Tibial artery (tissue), 4 donors: ENCODE measurements at places on chromosomes 7 and 10.

- DNase-seq: no peak
These were observed 11.6 kb downstream of the OGDHL start for GRCh38 chr10:49750546-49750945.

GRCh38 chr10:77555591-77556212 lies 81.9 kb downstream of the KCNMA1 start:
- no peak for DNase-seq

- no peak for DNase-seq
These were observed 30.8 kb upstream of the SCIN start for GRCh38 chr7:12539681-12540080.

- no peak for DNase-seq
These were observed 1.5 kb upstream of the KCTD7 start for GRCh38 chr7:66627151-66627681.

GRCh38 chr10:35813219-35813618 lies 171.1 kb upstream of the FZD8 start:
- DNase-seq: no peak

DNA sequence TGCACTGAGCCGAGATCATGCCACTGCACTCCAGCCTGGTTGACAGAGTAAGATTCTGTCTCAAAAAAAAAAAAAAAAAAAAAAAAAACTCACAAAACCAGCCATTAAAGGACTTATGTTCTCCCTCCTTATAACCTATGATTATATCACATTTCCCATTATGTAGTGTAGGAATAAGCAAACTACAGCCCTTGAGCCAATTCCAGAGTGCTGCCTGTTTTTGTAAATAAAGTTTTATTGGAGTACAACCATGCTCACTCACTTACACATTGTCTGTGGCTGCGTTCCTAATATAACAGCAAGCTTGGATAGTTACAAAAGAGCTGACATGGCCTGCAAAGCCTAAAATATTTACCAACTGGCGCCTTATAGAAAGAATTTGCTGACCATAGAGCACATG lies 72.7 kb upstream of the ARID5B start:
- no peak for DNase-seq

DNA sequence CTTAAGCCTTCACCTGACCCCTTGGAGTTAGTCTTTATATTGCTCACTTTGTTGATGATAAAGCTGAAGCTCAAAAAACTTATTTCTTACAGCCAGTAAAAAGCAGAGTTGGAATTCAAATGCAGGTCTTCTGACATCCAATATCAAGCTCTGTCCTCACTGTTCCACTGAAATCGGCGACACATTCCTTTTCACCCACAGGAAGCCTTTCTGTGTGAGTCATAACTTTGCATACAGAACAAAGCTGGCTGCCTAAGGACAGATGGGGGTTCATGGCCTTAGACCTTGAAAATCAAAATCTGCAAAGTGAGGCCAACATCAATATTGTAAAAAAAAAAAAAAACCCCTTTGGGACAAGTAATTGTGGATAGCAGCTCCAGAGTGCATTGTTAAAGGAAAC lies 21.8 kb upstream of the AKR1B1 start:
- no peak for DNase-seq

- no peak for DNase-seq
These were observed 225.5 kb upstream of the GNAI1 start for GRCh38 chr7:79909176-79909575.

DNA sequence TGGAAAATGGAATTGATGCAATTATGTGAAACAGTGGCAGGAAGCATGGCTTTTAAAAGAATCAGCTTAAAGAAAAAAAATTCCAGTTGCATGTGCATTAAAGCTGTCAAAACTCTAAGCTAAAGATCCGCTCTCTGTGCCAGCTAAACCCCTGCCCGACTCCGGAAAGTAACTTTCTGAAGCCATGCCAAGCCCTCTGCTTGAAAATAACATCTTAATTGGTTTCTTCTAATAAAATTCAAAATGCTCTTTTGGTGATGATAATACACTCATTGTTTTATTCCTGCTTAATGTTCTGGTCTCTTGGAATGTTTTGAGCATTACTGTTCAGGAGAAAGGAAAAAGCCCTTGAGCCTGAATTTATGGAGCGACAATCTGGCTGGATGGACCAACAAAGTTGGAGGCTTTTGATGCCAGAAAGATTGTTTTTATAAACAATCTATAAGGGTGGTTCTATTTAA lies 11.7 kb downstream of the SEMA3C start:
- no peak for DNase-seq

- DNase-seq: no peak
These were observed 191.6 kb downstream of the LSM5 start for GRCh38 chr7:32298408-32299132.

GRCh38 chr7:33888166-33888565 lies 17.2 kb upstream of the BMPER start:
- DNase-seq: no peak

GRCh38 chr10:26556748-26557640 lies 118.9 kb downstream of the APBB1IP start:
- no peak for DNase-seq

DNA sequence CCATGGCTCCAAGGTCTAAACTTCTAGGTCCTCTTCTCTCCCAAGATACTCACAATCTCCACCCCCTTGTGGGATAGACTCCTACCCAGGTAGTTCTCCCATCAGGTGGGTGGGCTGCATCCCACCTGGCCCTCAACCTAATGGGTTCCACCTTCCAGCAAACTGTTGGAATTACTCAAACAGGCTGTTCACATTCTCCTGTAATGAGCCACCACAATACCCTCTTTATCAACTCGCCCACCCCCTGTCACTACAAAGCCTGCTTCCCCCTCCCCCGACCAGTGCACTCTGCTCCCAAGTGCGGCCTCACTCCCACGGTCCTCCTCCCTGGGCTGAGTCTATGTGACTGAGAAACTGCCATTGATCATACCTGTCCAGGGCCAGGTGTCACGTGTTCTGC lies 10.4 kb upstream of the HTR5A start:
- DNase-seq: no peak

- DNase-seq: no peak
These were observed 114.7 kb downstream of the EBF3 start for GRCh38 chr10:129849452-129849750.

DNA sequence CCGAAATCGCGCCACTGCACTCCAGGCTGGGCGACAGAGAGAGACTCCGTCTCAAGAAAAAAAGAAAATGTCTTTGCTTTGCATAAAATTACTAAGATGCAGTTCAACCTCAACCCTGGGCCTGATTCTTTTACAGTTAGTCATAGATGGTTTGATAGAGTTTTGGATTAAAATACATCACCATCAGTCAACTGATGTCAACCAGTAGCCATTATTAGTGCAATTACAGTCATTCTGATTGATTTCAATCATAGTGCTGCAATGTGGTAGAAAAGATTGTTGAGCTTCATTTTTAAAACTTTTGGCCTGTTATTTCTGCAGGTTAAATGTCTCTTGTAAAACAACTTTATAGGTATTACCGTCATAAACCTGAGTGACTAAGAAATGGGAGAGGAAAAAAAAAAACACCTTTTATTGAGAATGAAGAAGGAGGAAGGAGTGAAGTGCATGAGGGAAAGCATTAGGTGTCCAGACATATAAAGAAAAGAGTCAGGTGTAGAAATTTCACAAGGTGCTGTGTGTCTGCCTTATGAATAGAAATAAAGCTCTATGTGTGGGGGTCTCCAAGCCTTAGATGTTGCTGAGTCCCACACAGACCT lies 150.6 kb downstream of the TRIL start:
- DNase-seq: no peak

DNA sequence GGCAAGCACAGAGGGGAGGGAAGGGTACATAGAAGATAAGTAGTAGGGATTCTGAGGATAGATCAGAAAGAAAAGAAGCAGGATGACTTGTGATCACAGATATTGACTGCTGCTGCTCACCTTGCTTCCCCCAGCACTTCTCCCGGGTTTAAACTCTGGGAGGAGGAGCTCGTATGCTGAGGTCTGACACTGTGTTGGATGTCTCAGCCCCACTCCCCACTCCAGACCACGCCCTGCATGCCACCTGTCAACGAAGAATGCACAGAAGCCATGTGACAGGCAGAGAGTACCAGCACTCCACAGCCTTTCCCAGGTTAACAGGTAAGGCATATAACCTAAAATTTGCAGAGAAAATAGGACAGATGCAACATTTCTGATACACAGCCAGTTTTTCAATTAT lies 388.9 kb downstream of the TNS3 start:
- DNase-seq: no peak

- no peak for DNase-seq
These were observed 92.9 kb downstream of the CPED1 start for GRCh38 chr7:121081327-121081936.

GRCh38 chr7:116595063-116595462 lies 70.2 kb downstream of the CAV1 start:
- no peak for DNase-seq

DNA sequence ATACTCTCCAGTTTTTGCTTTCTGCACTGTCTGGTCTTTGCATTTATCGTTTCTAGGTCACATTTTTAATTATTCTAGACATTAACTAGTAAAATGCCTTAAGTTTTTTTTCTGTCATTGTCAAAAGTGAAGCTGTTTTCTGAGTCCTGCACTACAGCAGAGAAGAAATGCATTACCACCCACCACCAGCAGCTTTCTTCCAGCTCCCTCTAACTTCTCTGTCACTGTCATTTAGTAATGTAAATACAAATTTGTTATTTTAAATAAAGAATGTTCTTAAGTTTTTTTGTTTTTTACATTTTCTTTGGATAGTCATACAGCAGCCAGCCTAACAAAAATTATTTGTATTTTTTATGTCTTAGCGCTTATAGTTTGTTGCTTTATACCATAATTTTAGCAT lies 18.8 kb downstream of the PTPRZ1 start:
- DNase-seq: no peak

DNA sequence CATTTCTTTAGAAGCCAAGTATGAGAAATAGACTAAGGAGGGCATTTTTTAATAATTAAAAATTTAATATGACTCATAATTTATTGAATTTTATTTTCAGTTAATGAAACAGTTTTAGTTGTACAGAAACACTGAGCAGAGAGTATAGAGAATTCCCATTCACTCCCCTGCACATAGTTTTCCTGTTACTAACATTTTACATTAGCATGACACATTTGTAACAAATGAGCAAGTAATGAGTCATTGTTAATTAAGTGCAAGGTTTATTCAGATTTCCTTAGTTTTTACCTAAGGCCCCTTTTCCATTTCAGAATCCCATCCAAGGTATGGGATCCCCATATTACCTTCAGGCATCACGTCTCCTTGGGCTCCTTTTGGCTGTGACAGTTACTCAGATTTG lies 271.5 kb upstream of the FZD8 start:
- no peak for DNase-seq

GRCh38 chr10:10365676-10366075 lies 652.0 kb upstream of the CELF2 start:
- DNase-seq: no peak

DNA sequence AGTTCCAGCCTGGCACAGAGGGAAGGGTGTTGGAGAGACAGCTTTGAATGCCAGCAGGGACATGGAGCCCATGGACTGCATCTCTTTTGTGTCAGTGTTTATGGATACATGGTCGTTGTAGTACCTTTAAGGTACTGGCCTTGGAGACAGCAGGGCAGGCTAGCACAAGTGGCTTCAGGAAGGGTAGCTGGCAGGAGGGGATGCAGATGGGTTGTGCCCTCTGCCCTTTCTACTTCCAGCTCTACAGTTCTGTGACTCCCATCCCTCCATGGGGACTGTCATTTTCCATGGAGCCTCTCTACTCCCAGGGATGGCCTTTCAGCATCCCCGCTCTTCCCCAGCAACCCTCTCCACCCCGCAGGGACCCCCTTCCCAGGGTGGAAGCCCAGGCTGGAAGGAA lies 25.1 kb downstream of the POLL start:
- no peak for DNase-seq

- DNase-seq: no peak
These were observed 172.6 kb upstream of the CACNA2D1 start for GRCh38 chr7:82616059-82616728.

DNA sequence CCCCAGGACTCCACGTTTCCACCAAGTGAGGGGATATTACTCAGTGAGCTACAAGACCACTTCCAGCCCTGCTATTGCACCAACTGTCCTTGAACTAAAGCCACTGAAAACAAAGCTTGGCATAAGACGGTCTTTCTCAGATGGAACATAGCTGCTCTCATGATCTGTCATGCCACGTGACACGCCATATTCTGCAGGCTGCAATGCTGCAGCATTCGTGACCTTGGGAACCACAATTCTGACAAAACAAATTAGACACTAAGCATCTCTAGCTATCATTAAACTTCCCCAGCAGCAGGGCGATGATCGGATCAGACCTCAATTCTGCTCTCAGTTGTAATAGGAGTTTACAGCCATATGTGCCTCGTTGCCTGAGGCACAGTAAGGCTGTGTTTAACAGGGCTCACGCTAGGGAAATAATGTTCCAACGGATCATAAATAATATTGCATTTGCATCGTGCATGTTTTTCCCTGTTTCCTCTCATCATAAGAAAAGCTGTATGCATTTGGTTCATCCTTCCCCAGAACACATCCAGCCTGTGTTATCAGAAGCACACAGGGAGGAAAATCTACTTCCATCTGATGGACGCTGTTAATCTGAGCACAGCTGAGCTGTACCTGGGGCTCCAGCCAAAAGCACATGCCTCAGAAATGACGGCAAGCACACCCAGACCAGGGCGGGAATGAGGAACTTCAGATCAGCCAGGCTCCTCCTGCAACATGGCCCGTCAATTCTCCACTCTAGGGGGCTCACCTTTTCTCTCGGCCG lies 38.6 kb upstream of the CNPY1 start:
- no peak for DNase-seq

GRCh38 chr10:17349717-17350116 lies 104.7 kb downstream of the ST8SIA6 start:
- DNase-seq: no peak

GRCh38 chr7:48251766-48252165 lies 80.5 kb downstream of the ABCA13 start:
- no peak for DNase-seq

- DNase-seq: no peak
These were observed 14.9 kb upstream of the MXI1 start for GRCh38 chr10:110192552-110192951.

GRCh38 chr10:78456649-78457400 lies 423.2 kb downstream of the RPS24 start:
- peak; percentile 43 for DNase-seq

- DNase-seq: no peak
These were observed 15.9 kb upstream of the GPNMB start for GRCh38 chr7:23230641-23231101.

GRCh38 chr10:82628373-82628772 lies 753.4 kb downstream of the NRG3 start:
- DNase-seq: no peak

DNA sequence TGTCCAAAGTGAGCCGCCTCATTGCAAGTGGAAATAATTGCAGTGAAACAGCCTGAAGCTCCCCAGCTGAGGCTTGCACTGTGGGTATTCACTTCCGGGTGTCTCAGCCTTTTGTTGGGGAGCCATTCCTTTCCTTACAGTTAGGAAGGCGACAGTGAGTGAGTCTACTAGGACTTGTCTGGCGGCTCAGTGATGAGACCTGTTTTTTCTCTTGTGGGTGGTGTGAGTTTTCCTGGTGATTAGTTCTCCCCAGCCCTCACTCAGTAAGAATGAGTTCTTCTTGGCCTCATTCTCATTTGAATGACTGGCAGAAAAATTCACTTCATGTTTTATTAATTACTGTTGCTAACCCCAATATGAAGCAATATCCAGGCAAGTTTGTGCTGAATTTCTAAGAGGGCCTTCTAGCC lies 2.6 kb downstream of the PGAM1 start:
- no peak for DNase-seq
